ENCODE measurements at places on chromosomes 6 and 20. TPM values are rescaled to one million over a fixed set of nuclear protein-coding genes. Genes with fewer than 3 reads are reported as not detected.

Gene SLC52A3
- 7.5 TPM for total RNA-seq

Gene PDE7B
- total RNA-seq, result 0.49 TPM

Gene KIF25
- 0.86 TPM for total RNA-seq

Gene SLC17A2
- not detected for total RNA-seq

Gene PFDN6
- total RNA-seq, result 22.6 TPM

Gene PRDM13
- not detected for total RNA-seq

GRCh38 chr6:92723390-92723931, 695.9 kb downstream of the EPHA7 start:
- no peak for DNase-seq

GRCh38 chr20:40080041-40080652, 608.9 kb downstream of the MAFB start:
- DNase-seq, result no peak

DNA sequence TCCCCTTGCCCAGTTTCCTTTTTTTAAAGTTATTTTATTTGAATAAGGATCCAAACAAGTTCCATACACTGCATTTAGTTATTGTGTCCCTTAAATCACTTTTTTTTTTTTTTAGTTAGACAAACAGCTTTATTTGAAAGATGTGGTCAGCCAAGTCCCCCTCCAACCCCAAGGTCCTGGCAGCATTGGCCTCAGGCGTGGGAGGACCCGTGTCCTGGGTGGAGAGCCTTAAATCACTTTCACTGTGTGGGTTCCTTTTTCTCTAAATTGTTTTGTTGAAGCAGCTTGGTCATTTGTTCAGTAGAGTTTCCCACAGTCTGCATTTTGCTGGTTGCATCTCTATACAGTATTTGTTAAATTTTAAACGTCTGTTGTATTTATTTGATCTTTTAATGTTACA, 5.2 kb upstream of the TBCC start:
- no peak for DNase-seq

- no peak for DNase-seq
Measured at GRCh38 chr6:15109338-15110090, 136.4 kb upstream of the JARID2 start.

GRCh38 chr6:124254941-124255685, 451.4 kb downstream of the NKAIN2 start:
- DNase-seq, result no peak

GRCh38 chr6:33549196-33549595, 30.9 kb downstream of the BAK1 start:
- DNase-seq, result no peak

DNA sequence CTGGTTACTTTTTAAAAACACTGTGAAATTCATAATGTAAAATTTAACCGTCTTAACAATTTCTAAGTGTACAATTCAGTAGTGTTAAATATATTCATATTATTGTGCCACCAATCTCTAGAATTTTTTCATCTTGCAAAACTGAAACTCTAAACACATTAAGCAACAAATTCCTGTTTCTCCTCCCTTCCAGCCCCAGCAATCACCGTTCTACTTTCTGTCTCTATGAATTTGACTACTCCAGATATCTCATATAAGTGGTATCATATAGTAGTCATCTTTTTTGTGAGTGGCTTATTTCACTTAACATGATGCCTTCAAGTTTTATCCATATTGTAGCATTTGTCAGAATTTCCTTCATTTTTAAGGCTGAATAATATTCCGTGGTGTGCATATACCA, 44.7 kb downstream of the RSPH3 start:
- DNase-seq, result no peak

- DNase-seq, result no peak
Measured at GRCh38 chr6:139852067-139852466, 477.6 kb upstream of the CITED2 start.

DNA sequence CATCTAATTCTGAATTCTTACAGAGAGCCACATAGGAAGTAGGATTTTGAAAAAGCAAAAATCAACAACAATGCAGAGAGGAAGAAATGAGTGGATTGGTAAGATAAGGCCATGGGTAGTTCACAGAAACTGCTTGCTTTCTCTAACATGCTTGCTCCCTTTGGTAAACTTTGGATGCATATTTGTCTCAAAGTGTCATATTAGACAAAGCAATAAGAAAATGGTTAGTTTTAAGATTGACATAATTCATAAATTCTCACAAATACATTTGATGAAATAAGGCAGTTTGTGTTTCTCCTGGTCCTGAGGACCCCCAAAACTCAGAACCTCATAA, 31.7 kb downstream of the UTRN start:
- DNase-seq, result no peak
